RCC 7860 (cell line): ENCODE measurements at places on chromosomes 7 and 10.

DNA sequence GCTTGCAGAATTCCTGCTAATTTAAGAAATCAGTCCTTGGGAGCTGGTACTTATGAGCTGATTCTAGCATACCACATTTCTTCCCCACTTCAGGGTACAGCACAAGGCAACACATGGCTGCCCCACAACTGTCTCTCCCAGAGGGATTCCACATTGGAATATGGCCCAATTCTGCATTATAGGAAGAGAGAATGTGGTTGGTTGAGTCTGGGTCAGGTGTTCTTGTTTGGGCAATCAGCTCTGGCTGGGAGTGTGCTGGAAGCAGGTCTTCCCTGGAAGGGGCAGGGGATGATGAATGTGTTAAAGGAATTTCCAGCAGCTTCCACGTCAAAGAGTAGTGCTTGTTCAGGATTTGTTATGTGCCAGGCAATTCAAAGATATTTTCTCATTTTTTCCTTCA, 95.7 kb downstream of the BUB3 start:
- DNase-seq, result no peak

- DNase-seq, result no peak
These were observed 1217.8 kb upstream of the LRRTM3 start for GRCh38 chr10:65708057-65708456.

GRCh38 chr7:117962366-117962994, 89.2 kb upstream of the CTTNBP2 start:
- DNase-seq, result no peak

- DNase-seq, result no peak
These were observed 212.1 kb upstream of the SVIL start for GRCh38 chr10:29846881-29847280.

- peak; percentile 44 for DNase-seq
These were observed 1.9 kb downstream of the ARID5B start for GRCh38 chr10:61903221-61903927.

GRCh38 chr10:76035206-76036110, 604.0 kb downstream of the LRMDA start:
- no peak for DNase-seq

GRCh38 chr7:90680484-90680883, 84.4 kb downstream of the CDK14 start:
- no peak for DNase-seq

- no peak for DNase-seq
These were observed 5.3 kb upstream of the KCNIP2 start for GRCh38 chr10:101848894-101849351.

- DNase-seq, result no peak
These were observed 201.4 kb upstream of the PCDH15 start for GRCh38 chr10:55002420-55002819.

GRCh38 chr7:155702616-155703015, 58.2 kb downstream of the RBM33 start:
- DNase-seq, result peak; percentile 70

DNA sequence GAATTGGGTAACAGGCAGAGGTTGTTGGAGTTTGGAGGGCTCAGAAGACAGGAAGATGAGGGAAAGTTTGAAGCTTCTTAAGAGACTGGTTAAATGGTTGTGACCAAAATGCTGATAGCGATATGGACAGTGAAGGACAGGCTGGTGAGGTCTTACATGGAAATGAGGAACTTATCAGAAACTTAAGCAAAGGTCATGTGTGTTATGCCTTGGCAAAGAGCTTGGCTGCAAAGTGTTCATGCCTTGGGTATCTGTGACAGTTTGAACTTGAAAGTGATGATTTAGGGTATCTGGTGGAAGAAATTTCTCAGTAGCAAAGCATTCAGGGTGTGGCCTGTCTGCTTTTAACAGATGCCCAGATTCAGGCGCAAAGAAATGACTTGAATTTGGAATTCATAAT, 64.5 kb upstream of the EEPD1 start:
- DNase-seq, result no peak

DNA sequence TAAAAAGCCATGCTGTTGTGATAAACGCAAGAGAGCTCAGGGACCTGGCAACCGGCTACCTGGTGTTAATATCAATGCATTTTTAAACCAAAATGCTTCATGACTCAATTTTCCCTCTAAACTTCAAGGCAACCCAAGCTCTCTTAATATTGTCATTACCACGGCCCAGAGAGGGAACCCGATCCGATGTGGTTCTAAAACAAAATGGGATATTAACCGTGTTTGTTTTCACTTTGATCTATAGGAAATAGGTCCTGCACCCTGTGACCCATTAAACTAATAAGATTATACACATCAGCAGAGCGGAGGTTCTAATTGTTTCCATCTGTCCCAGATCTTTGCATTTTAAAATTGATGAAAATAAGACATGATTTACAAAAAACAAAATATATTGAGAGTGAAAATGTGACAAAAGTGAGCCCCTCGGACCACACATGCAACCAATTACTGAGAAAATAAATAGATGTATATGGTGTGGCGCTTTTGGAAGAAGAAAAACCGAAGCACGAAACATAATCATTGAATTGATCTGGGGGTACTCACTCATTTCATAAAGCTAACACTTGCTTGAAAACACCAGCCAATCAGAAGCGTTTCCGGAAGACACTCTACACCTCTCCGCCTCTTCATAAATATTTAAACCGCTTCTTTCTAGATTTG, 290.3 kb upstream of the NFE2L3 start:
- DNase-seq, result no peak

GRCh38 chr7:78326876-78327275, 528.3 kb downstream of the PHTF2 start:
- peak; percentile 43 for DNase-seq
